NCI-H748 treated with DMSO at 0.1 percent for 48 hours (cell line): ENCODE measurements at places on chromosomes 13 and 19.

- DNase-seq: no peak
Measured at GRCh38 chr13:113216254-113217048, 7.0 kb downstream of the CUL4A start.

GRCh38 chr13:51364404-51365008 lies 25.0 kb downstream of the SERPINE3 start:
- DNase-seq: no peak

DNA sequence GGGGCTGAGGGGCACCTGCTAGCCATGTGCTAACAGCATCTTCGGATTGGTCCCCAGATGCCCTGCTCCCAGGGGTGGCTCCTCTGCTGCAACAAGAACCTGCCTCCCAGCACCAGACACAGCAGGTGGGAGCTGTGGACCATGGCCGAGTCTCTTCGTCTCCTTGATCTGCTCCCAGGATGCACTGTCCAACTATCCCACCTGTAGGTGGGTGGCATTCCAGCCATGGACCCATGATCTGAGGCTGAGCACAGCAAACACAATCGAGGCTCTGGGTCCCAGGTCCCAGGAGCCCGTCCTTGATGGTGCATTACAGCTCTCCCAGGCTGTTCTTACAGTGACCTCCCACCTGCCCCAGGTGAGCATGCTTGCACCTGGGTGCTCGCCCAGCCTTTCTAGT lies 1.6 kb downstream of the ZNF837 start:
- no peak for DNase-seq

DNA sequence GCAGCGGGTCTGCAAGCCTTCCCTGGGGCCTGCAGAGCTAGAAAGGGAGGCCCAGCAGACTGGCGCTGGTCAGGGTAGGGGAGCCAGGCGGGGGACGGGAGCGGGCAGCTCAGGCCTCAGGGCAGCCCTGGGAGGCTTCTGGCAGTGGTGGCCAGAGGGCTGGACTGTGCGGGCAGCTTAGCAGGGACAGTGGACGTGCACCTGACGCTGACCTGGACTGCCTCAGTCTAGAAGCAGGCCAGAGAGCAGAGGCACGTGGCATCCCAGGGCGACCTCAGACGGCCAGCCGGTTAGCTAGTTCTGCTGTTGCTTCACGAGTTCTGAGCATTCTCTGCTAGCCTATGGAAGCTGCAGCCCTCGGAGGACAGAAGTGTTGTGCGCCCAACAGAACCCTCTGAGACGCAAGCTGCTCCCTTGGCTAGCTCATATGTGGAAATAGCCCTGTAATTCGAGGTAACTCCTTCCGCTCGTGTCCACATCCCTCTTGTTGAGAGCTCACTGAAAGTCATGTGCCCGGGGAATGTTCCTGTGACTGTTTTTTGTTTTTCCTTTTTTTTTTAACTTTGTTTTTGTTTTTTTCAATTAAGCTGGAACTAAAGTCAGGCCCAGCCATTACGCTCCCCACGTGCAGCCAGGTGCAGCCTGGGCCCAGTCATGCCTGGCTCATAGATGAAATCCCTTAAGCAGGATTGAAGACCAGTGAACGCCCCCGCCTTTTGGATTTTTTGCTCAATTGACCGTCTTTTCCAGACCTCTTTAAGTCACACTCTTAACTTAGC lies 1.9 kb upstream of the FAM174C start:
- DNase-seq: no peak

DNA sequence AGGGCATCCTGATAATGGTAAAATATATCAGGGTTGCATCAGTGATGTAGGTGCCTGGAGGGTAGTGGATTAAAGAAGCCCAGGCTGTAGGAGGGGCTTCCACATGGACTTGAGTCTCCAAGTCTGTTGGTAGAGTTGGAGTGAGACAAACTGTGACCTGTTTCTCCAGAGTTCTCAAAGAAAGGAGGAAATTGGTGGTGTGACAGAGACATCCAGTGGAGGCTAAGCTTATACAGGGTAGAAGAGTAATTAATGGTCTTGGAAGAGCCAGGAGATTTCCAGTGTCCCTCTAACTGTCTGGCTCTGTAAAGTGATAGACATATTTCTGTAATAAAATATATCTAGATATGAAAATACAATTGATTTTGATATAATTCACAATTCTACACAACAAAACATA lies 61.1 kb downstream of the GPC5 start:
- DNase-seq: no peak

DNA sequence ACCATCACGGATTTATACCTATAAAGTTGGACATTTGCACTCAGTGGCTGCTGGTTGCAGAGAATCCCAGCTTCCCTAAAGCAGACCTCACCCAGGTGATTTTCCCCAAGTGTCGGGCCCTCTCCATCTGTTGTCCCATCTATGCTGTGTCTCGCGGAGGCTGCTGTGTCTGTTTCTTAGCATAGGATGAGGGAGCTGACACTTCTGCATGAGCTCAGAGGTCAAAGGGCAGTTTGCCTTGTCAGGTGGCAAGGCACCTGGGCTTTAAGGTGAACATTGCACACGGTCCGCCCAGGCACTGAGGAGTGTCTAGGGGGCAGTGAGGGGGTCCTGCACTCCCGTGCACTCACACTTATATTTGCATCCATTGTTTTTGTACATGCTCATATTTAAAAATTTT lies 151.6 kb downstream of the ZIC5 start:
- DNase-seq: no peak

DNA sequence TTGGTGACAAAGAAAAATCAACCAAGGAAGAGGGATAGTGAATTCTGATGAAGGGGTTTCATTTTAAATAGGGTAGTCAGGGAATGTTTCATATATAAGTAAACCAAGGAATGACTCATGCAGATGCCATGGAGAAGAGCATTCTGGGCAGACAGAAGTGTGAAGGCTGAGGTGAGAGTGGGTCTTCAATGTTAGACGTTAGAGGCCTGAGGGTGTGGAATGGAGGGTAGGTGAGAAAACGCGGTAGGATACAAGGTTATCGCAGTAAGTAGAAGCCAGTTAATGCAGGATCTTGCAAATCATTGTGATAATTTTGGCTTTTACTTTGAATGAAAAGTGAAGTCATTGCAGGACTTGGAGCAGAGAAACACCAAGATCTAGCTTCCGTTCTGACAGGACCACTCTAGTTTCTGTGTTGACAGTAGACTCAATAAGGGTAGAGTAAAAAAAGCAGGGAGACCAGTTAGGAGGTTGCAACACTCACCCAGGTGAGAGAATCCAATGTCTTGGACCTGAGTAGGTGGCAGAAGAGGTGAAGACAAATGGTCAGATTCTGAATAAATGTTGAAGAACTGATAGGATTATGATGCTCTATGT lies 225.2 kb upstream of the TMTC4 start:
- DNase-seq: no peak

DNA sequence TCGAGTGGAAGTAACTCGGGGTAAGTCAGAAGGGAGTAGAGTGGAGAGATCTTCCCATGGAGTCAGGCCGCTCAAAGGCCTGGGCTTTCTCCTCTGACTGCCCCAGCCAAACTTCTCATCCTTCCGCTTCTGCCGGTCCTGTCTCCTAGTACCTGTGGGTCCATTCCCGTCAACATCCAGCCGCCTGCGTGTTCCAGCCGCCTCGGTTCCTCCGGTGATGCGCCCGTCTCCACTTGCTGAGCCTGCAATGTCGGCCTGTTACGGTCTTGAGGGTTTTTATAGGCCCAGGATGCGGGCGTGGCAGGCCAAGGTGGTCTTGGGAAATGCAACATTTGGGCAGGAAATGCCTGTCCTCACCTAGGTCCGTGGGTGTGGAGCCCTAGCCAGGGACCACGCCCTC lies 38.3 kb downstream of the RASL11A start:
- DNase-seq: no peak

GRCh38 chr19:5054551-5055456 lies 85.9 kb downstream of the KDM4B start:
- DNase-seq: no peak

GRCh38 chr19:788686-788982 lies 8.6 kb upstream of the PTBP1 start:
- no peak for DNase-seq

DNA sequence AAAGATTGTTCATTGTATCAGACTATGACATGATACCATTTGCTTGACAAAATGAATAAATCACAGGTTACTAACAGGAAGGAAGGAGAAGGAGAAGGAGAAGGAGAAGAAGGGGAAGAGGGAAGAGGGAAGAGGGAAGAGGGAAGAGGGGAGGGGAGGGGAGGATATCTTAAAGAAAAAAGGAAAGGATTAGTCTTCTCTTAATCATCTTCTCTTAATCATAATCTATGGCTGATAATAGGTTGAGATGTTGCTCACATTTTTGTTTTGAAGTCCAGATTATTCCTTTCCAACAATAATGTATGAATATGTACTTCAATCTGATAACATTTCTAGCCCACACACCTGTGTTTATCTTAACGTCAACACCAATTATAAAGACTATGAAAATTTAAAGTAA lies 25.1 kb downstream of the DIAPH3 start:
- DNase-seq: no peak

DNA sequence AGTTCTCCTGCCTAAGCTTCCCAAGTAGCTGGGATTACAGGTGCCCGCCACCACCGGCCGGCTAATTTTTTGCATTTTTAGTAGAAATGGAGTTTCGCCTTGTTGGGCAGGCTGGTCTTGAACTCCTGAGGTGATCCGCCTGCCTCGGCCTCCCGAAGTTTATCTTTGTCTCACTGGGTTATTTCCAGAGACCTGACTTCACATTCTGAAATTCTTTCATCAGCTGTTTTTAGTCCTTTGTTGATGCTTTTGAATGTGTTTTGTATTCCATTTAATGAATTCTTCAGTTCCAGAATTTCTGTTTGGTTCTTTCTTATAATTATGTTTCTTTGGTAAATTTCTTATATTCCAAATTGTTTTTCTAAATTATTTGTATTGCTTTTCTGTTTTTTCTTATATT lies 55.4 kb upstream of the MLNR start:
- no peak for DNase-seq

DNA sequence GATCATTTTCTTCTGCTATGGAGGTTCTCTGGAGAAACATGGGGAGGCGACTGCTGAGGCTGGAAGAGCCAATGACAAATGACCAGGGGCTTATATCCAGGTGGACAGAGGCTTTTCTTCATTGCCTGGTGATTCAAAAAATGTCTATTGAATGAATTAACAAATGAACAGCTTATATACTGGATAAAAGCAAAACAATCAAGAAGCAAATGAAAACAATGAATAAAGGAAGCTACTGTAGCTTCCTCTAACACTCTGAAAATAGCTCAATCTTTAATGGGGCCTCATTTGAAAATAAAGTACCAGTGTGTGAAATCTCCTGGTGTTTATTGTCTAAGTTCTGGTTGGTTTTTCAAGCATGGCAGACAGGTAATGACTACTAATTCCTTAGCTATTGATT lies 167.5 kb upstream of the TMTC4 start:
- no peak for DNase-seq

DNA sequence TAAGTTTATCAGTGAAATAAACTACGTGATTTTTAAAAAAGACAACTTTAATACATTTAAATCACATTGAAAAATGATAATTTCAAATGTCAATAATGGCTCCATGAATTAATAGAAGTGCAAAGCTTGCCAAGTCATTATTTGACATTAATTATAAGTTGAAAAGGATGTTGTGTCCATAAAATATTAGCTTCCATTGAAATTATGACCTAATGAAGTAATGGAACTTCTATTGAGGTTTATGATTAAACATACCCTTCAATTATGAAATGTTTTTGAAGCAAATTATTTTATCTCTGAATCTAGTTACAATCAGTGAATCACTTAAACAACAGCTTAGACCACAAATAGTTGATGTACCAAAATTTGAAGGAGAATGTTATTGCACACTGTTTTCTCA lies 144.2 kb downstream of the SLITRK6 start:
- no peak for DNase-seq

GRCh38 chr13:26050568-26051230 lies 1.1 kb downstream of the SHISA2 start:
- DNase-seq: peak; percentile 78

DNA sequence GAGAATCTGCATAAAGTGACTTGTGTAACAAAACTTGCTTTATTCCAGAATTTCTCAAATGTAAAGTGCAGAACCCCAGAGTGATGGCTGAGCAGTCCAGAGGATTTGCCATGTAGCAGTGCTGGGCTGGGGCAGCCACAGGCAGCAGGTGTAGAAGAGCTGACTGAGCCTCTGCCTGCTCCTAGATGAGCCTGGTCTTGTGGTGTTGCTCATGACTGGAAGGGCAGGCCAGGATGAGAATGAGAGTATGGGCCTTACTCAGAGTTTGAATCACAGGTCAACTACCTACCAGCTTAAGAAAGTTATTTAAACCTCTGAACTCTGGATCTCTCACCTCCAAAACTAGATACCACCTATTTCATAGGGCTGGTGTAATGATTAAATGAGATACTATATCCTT lies 2.9 kb upstream of the C13orf42 start:
- no peak for DNase-seq

DNA sequence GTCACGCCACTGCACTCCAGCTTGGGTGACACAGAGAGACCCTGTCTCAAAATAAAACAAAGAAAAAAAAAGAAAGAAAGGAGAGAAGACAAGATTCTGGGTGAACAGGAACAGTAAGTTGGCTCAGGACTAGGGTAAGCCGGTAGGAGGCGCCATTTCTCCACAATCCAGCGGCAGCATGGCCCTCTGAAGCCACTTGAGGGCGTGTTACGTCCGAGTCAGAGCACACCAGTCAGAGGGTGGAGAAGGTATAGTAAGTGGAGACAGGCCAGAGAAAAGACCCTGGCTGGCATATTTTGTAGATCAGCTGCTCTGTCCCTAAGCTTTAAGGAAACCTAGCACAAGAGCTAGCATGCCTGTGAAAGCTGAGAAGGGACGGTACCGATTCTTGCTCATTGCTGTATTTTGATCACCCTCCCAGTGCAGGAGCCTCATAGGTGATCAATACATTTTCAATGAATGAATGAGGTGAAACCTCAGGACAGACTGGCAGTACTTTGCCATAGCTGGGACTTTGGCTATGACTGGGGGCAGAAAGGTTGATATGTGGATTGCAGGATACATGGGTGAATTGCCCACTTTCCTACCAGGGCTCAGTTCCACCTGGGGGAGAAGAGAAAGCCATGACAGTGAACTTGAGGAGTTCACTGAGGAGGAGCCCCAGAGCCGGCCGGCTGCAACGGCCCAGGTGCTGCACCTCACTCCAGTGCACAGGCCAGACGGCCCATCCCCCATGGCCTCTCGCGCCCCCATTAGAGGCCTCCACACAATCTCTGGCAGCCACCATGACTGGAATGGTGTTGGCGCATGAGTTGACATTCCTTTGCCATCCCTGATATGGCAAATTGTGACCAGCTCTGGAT lies 23.5 kb downstream of the POU2F2 start:
- peak; percentile 92 for DNase-seq

- DNase-seq: peak; percentile 51
Measured at GRCh38 chr19:47305309-47305751, 4.3 kb upstream of the C5AR1 start.

GRCh38 chr13:110018009-110018408 lies 231.6 kb upstream of the IRS2 start:
- DNase-seq: no peak

- DNase-seq: no peak
Measured at GRCh38 chr13:39450176-39450575, 152.8 kb downstream of the LHFPL6 start.

DNA sequence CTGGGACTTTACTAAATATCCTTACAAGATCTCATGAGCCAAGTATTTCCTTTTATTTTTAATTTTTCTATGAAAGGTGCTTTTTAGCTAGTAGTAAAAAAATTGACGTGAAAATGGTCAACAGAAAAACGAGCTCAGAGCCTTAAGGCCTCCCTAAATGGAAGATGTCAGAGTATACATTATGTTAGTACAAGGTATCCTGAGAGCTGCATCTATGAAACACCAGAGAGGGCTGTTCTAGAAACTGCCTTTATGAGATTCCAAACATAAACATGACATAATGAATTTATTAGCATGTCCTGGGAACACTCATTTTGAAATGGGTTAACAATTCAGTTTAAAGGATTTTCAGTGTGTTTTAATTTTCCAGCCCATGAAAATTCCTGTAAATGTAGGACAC lies 146.6 kb downstream of the PCDH9 start:
- DNase-seq: no peak
